Right forelimb (tissue), 1 donor: ENCODE measurements at places on chromosomes 13 and 19.

- DNase-seq = no peak
These were observed 3.1 kb upstream of the GRK1 start for GRCh38 chr13:113663934-113664333.

DNA sequence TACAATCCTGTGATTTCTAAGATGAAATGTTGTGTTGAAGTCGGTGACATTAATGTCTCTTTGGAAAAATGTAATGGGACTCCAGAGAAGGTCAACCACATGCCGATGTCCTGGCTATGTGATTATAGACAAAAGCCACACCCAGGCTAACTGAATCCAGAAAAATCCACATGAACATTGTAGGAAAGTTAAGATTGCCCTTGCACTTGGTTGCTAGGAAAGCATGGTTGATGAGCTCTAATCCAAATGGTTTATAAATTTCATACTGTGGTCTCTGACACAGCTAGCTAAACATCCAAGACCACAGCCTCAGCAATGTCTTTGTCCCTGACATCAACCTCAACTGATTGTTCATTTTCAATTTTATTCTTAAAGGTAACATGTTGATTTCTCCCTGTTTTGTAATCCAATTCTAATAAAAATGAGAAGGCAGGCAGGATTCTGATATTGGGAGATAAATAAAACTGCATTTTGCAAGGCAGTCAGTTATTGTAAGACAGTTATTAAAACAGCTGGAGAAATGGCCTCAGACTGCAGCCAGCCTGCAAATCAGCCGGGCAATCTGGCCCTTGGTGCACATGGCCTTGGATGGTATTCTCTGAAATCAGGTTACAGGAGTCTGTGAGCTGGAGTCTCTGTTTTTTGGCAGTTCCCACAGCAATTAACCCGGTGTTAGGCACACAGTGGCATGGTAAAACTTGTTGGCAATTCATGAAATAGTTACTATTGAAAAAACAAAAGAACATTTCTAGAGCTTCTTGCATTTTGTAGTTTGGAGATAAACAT is 93.9 kb downstream of the STARD13 start:
- DNase-seq = no peak

GRCh38 chr19:51114087-51114729 is 6.0 kb upstream of the CTU1 start:
- DNase-seq = no peak

DNA sequence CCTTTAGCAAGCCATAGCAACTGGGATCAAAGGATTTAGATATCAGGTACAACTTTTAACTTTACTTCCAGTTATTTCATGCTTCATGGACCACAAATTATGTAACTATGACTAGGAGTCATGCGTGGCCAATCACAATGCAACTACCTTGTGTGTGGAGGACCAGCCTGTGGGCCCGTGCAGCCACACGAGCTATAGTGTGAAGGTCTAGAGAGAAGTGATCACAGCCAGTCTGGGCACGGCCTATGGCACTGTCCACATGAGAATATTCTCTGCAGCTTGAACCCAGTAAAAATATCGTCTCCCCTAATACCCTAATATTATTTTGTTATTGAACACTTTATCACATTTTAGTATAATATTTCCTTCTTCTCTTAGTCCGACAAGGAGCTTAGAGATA is 464.9 kb upstream of the MIR17HG start:
- no peak for DNase-seq

- DNase-seq = peak; percentile 64
These were observed 236.0 kb downstream of the PCDH9 start for GRCh38 chr13:66994097-66994496.

- DNase-seq = no peak
These were observed 49.4 kb downstream of the GAS6 start for GRCh38 chr13:113814435-113814821.

DNA sequence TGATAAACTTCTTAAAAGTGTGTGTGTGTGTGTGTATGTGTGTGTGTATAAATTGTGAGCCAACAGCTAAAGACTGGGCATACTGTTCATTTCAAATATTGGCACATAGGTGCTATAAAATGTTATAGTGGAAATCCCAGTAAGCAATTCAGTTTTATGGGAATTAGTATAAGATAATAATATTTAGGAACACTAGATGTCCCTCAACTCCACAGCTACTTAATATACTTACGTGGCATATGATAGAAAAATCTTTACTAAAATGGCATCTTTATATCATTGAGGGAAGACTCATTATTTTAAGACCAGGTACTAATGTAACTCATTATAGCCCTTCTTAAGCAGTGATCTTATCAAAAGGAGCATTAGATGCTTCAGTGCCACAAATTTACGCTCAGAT is 266.2 kb downstream of the MAB21L1 start:
- DNase-seq = no peak

DNA sequence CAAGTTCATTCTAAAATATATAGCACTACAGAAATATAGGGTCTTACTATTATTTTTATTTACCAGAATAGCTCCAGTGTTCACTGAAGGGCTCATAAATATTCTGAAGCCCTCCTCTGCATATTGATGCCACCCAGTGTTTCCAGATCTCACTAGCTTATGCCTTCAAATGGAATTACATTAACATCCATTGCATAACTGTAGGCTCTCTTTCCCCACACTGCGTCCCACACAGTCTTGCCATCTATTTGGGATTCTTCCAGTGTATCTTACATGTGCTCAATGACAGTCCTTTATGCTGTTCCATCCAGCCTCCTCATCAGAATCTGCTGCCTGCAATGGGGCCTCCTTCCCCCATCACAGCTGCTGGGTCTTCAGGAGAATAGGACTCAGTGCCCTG is 137.2 kb downstream of the CYSLTR2 start:
- DNase-seq = no peak
